ENCODE measurements at places on chromosomes 13 and 19. TPM values are rescaled to one million over a fixed set of nuclear protein-coding genes. Genes with fewer than 3 reads are reported as not detected.

MUC16 gene
- total RNA-seq = not detected

FBN3 gene
- total RNA-seq = 12.8 TPM

TLE6 gene
- not detected for total RNA-seq

DNA sequence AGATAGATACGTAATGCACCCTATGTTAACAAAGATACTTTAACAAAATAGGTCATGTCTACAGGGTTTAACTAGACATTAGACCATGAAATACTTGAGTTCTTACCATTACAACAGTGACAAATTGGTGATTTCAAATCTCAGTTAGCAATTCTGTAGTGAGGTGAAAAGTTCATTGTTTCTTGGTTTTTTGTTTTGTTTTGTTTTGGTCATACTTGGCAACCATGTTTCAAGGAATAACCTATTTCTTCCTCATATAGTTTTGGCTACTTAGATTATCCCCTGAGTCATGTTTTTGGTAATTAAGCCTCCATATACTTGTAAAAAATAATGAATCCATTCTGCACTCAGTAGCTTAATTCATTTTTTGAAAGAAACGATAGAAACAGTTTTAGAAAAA is 1200.4 kb downstream of the DIAPH3 start:
- no peak for DNase-seq

SMIM44 gene
- total RNA-seq = not detected

DNA sequence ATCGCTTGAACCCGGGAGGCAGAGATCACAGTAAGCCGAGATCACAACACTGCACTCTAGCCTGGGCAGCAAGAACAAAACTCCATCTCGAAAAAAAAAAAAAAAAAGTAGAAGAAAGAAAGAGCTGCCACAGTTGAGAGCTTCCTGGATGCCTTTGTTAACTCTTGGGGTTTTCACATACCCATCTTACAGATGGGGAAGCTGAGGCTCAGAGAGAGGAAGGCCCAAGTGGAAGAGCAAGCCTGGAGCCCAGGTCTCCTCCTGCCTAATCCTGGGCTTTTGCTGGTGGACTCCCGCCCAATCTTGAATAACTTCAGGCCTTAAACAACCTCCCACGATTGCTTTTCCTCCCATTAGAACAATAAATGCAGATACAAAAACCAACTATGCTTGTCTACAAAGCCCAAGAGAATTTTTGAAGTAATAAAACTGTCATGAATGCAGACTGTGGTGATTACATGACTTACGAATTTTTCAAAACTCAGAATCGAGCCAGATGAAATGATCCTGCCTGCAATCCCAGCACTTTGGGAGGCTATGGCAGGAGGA is 41.7 kb downstream of the LTBP4 start:
- no peak for DNase-seq

GRCh38 chr13:70386919-70387318 is 278.7 kb upstream of the KLHL1 start:
- no peak for DNase-seq

TMEM59L gene
- total RNA-seq = 6.4 TPM

DNA sequence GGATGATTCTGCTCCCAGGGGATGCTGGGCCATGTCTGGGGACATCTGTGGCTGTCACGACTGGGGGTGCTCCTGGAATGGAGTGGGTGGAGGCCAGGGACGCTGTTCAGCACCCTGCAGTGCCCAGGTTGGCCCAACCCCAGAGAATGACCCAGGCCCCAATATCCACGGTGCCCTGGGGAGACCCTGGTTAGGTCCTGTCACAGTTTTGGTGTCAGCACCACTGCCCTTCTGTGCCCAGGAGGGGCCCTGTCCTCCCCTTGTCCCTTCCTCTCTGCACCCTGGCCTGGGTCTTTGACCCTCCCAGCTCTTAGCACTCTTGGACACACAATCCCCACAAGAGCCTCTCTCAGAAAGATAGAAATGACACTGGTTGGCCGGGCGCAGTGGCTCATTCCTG is 85.3 kb downstream of the GADD45B start:
- DNase-seq = no peak

GRCh38 chr13:77029436-77029835 is 2.5 kb upstream of the FBXL3 start:
- DNase-seq = no peak

- DNase-seq = no peak
Measured at GRCh38 chr13:59519819-59520218, 643.9 kb downstream of the DIAPH3 start.

GRCh38 chr13:91648012-91648411 is 249.6 kb downstream of the GPC5 start:
- no peak for DNase-seq

HS6ST3 gene
- total RNA-seq = 0.30 TPM

FXYD1 gene
- total RNA-seq = 4.2 TPM

- no peak for DNase-seq
Measured at GRCh38 chr19:33281296-33281926, 20.9 kb downstream of the CEBPA start.

HCST gene
- total RNA-seq = not detected

DNA sequence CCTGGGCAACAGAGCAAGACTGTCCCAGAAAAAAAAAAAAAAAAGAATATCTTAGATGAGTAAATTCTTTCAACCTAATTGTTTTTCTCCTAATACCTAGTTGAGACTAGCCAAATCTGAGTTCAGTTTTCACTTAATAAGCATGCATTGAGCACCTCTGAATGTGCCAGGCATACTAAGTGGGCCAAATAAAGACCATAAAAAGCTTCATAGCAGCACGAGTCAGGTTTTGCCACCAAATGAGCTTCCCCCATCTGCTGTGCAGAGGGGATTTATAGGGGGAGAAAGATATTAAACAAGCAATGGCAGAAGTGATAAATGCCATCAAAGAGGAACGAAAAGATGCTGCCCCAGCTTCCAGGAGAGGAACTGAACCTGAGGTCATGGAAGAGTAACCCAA is 11.4 kb downstream of the THSD1 start:
- no peak for DNase-seq

DNA sequence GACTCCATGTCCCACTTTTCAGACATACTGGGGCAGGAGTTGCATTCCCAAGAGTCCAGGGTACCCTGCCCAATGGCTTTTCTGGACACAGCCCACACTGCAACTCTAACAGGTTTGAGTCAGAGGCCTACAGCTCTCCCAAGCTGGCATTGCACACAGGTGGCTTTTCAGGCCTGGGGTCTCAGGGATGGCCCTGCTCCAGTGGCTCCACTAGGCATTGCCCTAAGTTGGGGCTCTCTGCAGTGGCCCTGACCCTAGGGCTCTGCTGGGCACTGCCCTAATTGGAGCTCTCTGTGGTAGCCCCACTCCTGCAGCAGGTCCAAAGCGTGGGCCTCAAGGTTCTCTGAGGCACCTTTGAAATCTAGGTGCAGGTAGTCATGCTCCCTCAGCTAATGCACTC is 408.8 kb downstream of the SUCLA2 start:
- DNase-seq = no peak

- peak; percentile 76 for DNase-seq
Measured at GRCh38 chr19:45954156-45954555, 19.5 kb downstream of the NOVA2 start.

Data from neural crest cell (in vitro differentiated cells).